ENCODE measurements at places on chromosomes 4 and X.
A peak's percentile ranks its signal among the peaks of the same experiment; 100 is the strongest.

GRCh38 chr4:150010525-150011126 is 67.6 kb upstream of the DCLK2 start:
- no peaks in the 10 kb centered on the region for H3K27me3 ChIP-seq
- peaks cover 3% of the 10 kb centered on the region for H3K4me1 ChIP-seq

DNA sequence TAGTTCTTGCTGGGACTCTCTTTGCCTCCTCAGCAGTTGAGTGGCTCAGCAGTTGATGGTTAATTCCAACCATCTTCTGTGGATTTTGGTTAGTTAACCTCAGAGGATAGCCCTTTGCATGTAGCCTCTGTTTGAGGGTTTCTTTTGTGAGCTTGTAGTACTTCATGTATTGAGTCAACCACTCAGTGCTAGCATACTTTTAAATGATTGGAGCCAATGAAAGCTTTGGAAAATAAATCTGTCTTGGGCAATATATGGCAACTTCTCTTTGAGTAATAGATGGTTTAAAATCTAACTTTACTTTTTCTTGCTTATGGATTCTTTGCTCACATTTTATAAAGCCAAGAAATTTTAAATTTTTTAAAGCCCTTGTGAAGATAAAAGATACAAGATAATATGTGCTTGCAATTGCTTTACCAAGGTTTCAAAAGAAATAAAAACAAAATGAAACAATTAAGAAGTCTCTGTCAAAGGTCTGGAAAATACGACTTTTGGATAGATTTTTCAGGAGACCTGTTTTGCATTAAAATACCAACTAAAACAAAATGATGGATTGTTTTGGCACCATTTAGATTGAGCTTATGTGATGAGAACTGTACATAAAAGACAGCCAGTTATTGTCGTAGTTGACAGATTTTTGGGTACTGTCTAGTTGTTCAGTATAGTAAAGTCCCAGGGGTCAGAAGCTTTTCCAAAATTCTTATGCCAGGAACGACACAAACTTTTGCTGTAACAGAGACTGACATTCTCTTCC is 181.9 kb downstream of the SPRY1 start:
- H3K36me3 ChIP-seq: peaks cover 9% of the 10 kb centered on the region
- H3K4me1 ChIP-seq: peaks cover 11% of the 10 kb centered on the region
- no peak overlapping the region for H3K4me3 ChIP-seq
- H3K27ac ChIP-seq: no peak overlapping the region
- no peak for DNase-seq

- H3K36me3 ChIP-seq: no peaks in the 10 kb centered on the region
- H3K4me3 ChIP-seq: peak overlapping the region; percentile 95
- H3K27me3 ChIP-seq: peaks cover 83% of the 10 kb centered on the region
- peaks cover 16% of the 10 kb centered on the region for H3K4me1 ChIP-seq
These were observed 1.2 kb downstream of the SPOCK3 start for GRCh38 chr4:167232805-167233684.

- no peak overlapping the region for H3K27ac ChIP-seq
- H3K4me1 ChIP-seq: peaks cover 8% of the 10 kb centered on the region
- H3K27me3 ChIP-seq: peaks cover 100% of the 10 kb centered on the region
- DNase-seq: no peak
- H3K36me3 ChIP-seq: no peaks in the 10 kb centered on the region
These were observed 7.7 kb upstream of the HAND2 start for GRCh38 chr4:173537613-173538147.

DNA sequence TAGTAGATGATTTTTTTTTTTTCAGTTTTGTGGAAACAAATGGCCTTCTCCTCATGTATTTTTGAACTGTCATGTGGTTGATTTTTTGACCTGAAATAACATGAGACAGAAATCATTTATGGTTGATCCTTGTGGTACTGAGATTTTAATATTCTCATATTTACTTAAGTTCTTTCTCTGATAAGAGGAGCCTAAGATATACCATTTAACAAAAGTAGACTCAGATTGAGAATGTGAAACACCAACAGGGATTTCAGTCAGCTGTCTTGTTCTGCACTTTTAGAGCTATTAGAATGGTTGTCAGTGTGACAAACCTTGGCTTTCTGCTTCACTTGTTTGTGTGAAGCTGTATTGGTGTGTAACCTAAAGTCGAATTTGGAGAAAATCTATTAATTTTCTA is 575.7 kb downstream of the SPOCK3 start:
- no peaks in the 10 kb centered on the region for H3K27me3 ChIP-seq
- H3K4me3 ChIP-seq: no peak overlapping the region
- H3K36me3 ChIP-seq: no peaks in the 10 kb centered on the region

- H3K4me1 ChIP-seq: peaks cover 8% of the 10 kb centered on the region
- DNase-seq: no peak
- H3K4me3 ChIP-seq: no peak overlapping the region
- no peaks in the 10 kb centered on the region for H3K27me3 ChIP-seq
These were observed 152.2 kb downstream of the SH3KBP1 start for GRCh38 chrX:19735244-19735643.

DNA sequence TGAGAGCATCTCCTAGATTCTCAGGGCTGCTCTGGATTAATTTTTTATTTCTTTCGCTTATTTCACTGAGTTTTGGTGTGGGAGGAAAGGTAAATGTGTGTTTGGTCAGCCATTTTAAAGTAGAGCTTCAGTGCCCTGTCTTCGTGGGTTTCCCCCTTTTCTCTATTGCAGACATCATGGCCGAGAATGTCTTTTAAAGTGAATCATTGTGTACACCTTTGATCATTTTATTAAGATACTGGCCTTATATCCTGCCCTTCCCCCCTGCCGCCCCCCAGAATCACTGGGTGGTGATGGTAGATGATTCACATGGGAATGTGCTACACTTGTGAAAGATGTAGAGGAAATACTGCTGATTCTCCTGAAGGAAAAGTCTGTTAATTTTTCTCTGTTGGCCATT is 23.8 kb downstream of the CDKL5 start:
- H3K4me3 ChIP-seq: no peak overlapping the region
- no peaks in the 10 kb centered on the region for H3K36me3 ChIP-seq
- no peak overlapping the region for H3K27ac ChIP-seq
- DNase-seq: no peak
- H3K4me1 ChIP-seq: no peaks in the 10 kb centered on the region

DNA sequence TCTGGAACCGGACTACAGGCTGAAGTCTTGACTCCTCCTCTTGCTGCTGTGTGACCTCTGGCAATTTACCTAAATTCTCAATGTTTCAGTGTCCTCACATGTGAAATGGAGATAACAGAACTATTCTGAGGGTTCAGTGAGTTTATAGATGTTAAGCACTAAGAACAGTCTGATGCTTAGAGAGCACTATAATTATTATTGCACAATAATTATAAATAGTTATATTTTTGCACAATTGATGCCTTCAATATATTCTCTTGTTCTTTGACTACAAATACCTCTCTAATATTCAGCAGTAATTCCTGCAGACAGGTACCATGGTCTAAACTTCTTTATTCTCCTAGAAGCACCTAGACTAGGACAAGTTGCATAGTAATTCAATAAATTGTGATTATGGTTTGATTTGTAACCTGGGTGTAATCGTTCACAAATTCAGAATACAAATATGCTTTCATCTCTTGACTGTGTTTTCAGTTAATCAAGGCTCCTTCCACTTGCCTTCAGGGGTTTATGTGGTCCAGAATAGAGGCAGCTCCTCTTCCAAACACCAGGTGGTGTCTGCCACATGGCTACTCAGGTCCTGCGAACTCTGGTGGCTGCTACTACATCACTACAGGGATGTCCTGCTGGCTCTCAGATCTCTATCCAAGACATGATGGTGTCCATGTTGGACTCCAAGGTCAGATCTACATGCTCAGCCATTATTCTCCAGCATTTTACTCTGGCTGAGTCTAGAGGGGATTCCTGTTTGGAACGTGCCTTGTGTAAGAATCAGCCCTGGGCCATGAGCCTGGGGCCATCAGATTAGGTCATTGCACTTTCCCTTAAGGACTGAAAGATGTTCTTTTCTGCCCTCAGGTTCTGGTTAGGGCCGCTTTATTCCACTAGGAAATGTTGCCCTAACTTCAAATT is 103.4 kb downstream of the QRFPR start:
- H3K27ac ChIP-seq: no peak overlapping the region
- peaks cover 11% of the 10 kb centered on the region for H3K4me1 ChIP-seq
- H3K27me3 ChIP-seq: no peaks in the 10 kb centered on the region

DNA sequence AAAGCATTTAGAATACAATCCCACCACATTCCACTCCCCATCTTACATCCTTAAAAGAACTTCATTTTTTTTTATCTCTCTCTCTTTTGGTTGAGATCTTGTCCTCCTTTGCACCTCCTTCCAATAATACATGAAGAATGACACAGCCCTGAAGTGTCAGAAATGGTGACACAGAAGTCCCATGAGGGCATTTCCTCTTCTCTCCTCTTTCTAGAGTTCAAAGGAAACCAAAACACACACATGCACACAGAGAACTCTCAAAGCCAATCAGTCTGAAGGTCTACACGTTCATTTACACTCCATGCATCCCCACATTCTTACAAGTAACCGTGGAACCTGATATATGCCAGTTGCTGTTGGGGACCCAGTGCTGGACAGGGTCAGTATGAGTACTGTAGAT is 450.7 kb downstream of the HNRNPD start:
- no peak overlapping the region for H3K27ac ChIP-seq
- peaks cover 4% of the 10 kb centered on the region for H3K27me3 ChIP-seq
- H3K4me3 ChIP-seq: no peak overlapping the region
- no peaks in the 10 kb centered on the region for H3K36me3 ChIP-seq
- H3K4me1 ChIP-seq: no peaks in the 10 kb centered on the region

Measured in neural crest cell (in vitro differentiated cells).